DMS 273 treated with DMSO at 0.1 percent for 48 hours (cell line): ENCODE measurements at places on chromosomes 2 and 18.

DNA sequence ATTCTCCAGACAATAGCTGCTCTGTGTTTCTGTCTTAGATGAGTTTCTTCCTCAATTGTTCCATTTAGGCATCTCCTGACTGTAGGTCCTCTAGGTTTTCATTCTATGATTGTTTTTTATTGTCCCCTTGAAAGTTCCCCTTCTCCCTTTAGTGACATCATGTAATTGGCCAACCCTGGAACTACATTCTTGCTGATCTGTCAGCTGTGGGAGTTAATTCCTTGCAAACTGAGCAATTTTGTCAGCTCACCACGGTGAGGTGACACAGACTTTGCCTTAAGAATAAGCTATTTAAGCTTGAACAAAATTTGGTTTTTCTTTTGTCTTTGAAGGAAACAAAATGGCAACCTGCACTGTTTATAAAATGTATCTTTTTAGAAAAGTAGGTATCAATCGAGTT lies 95.9 kb downstream of the TXNL1 start:
- DNase-seq, result no peak

GRCh38 chr2:223199531-223200515 lies 147.8 kb downstream of the KCNE4 start:
- DNase-seq, result no peak

- no peak for DNase-seq
Measured at GRCh38 chr2:137206069-137206468, 440.7 kb downstream of the THSD7B start.

- no peak for DNase-seq
Measured at GRCh38 chr18:62341473-62341872, 16.4 kb downstream of the TNFRSF11A start.

DNA sequence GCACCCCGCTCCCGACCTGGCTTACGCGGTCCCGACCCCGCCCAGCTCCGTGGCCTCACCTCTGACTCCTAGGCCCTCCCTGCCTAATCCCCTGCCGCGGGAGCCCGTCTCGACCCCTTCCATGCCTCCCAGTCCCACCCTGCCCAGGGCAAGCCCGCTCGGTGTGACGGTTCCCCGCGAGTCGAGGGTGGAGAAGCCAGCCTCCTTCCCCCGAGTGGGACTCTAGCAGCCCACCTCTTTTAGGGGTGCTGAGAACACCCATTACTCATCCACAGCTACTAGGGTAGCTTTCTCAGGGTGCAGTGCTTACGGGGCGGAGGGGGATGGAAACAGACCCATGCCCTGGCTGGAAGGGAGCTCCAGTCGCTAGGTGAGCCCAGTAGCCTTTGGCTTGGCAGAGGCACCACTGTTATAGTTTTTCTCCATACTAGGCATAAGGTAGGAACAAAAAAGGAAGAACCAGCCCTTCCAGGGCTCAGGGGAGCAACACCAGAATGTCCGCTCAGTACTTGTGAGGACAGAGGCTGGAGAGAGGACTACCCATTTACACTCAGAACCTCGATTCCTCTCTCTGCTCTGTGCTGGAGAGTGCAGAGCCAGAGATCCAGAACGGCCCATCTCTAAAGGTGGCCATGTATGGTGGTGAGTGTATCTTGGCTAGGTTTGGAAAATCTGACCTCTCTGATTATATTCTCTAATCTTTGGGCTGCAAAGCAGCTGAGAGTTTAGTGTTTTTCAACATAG lies 606 bp downstream of the AGBL5 start:
- DNase-seq, result no peak

DNA sequence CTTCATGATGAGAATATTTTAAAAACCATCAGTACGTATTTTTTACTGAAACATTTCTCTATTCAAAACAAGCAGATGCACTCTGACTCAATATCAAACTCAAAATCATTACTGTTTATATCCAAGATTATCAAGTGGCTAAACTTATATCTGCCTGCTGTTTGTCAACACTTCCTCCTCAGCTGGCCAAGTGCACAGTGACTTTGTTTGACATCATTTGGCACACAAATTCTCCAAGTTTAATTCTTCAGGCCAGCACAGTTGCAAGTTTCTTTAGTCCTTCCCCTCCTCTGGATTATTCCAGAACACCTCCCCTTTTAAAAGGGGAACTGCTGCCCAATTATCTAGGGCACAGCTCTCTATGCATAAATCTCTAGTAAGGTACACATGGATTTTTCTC lies 346.6 kb downstream of the FSIP2 start:
- no peak for DNase-seq

DNA sequence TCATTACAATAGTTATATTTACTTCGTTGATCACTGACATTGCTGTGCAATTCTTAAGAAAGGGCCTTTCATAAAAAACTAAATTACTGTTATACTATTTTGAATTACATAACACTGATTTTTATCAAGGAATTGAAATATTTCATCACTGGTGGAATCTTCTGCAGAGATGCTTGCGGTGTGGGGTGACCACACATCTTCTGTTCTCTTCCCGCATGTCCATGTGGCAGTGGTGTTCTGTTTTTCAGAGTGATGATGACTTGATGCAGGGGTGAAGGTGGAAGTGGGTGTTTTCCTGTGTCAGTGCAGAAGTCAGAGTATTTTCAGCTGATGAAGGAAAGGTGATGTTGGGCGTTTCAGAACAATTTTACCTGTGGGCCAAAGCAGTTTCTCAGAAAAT lies 7.0 kb downstream of the CNDP2 start:
- no peak for DNase-seq

- DNase-seq, result no peak
Measured at GRCh38 chr2:127635380-127636237, 10.3 kb upstream of the GPR17 start.

DNA sequence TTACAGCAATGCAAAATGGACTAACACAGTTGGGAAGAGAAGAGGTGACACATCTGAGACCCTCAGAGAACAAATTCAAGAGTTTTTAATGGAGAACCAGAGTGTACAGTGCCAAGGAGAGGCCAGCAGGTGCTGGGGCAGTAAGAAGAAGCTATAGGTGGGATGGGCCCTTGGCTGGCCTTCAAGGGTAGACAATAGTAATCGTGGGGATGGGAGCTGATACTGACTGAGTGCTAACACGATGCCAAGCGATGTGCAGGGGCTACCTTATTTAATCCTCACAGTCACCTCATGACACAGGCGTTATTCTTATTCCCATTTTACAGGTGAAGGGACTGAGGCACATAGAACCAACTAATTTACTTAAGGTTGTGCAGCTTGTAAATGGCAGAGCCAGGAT lies 131.9 kb upstream of the ID2 start:
- no peak for DNase-seq

- DNase-seq, result no peak
Measured at GRCh38 chr2:191171286-191171685, 20.5 kb upstream of the STAT4 start.
